ENCODE measurements at places on chromosomes 5 and 9. TPM values are rescaled to one million over a fixed set of nuclear protein-coding genes. Genes with fewer than 3 reads are reported as not detected.

Gene ACOT12
- 10.2 TPM for total RNA-seq

Gene LRRC14B
- not detected for total RNA-seq

DNA sequence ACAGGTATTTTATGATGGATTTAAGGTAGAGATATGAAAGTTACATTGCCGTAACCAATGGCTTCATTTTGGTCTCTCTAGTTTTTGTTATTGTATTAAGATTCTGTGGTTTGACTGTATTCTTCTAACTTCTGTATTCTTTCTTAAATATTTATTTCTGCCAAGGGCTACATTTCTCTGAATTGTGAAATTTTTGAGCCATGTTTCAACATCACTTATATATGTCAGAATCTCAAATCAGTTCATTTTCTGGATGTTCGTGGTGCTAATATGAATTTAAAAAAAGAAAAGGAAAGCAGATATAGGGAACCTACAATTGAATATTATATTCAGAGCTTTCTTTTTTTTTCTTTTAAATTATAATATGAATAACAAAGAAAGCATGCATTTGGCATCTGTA, 142.7 kb downstream of the ANXA1 start:
- DNase-seq, result no peak

Gene GLRA1
- not detected for total RNA-seq

GRCh38 chr9:136232969-136233368, 12.6 kb downstream of the QSOX2 start:
- DNase-seq, result no peak

Gene INSL6
- not detected for total RNA-seq

GRCh38 chr9:4417578-4418325, 72.5 kb upstream of the SLC1A1 start:
- no peak for DNase-seq

Gene NOXA1
- total RNA-seq, result 7.2 TPM

All from hepatocyte (in vitro differentiated cells).